Stimulated activated CD4-positive, alpha-beta T cell treated with anti-CD3 and anti-CD28 coated beads, TNF-alpha, amount 100 ng/mL, for 1 hour (primary cell): ENCODE measurements at places on chromosomes 5 and 9.

DNA sequence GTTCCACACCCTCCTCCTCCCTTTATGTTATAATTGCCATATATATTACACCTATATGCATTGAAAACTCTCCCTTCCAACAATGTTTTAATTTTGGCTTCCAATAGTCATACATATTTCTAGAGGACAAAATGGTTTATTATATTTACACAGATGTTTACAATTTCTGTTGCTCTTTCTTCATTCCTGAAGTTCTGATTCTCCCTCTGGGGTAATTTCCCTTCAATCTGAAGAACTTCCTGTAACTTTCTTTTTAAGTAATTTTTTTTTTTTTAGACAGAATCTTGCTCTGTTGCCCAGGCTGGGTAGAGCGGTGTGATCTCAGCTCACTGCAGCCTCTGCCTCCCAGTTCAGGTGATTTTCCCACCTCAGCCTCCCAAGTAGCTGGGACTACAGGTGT lies 173.0 kb upstream of the MAP1B start:
- no peak for DNase-seq

DNA sequence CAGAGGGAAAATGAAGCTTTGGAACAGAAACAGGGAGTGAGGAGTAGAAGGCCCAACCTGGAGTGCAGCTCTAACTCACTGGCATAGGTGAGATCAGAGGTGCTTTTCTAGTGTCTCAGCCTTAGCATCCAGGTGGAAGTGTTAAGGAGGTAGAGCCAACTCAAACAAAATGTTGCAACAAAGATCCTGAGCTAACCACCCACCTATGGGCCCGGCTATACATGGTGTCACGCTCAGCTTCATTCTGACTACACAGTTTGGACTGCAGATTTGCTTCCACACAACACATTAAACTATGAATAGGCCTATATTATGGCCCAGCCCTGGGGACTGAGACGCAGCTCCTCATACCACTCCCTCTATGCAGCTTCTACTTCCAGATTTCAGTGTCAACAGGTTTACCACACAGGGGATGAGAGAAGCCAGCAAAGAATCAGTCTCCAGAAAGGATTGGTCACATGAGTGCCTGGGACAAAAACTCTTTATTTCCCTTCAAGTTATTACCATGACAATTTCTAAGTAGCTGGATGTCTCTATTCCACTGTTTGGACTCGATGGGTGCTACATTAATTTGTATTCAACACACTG lies 9.0 kb downstream of the C5orf63 start:
- DNase-seq, result no peak

DNA sequence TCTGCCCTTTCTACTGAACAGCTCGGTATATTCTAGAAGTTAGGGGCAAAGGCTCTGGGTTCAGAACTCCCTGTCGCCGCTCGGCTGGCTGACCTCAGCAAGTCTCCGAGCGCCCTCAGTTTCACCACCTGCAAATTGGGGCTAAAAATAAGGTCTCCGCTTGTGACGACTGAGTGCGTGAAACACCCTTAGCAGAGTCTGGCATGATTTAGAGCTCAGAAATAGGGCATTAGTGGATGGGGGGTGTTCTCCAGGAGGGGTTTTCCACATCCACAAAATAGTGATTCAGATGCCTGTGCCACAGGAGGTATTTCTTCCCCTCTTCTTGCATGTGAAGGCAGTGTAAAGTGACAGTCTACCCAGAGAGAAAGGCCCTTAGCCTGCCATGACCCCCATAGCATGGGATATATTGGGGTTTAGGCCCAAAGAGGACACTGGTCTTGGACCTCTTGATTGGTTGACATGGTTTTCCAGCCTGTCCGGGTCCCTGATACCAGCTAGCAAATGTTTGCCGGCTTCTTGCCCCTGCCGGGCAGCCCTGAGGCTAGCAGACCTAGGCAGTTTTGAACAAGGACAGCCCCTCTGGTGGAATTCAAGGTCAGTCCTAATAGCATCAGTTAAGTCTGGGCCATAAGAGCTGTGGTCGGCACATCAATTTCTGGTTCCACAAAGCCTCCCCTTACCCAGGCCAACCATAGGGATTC lies 1.4 kb downstream of the ERGIC1 start:
- DNase-seq, result no peak

GRCh38 chr5:1881098-1881572 lies 1.6 kb downstream of the IRX4 start:
- no peak for DNase-seq

GRCh38 chr9:113219186-113219936 lies 1.7 kb downstream of the FKBP15 start:
- DNase-seq, result no peak

DNA sequence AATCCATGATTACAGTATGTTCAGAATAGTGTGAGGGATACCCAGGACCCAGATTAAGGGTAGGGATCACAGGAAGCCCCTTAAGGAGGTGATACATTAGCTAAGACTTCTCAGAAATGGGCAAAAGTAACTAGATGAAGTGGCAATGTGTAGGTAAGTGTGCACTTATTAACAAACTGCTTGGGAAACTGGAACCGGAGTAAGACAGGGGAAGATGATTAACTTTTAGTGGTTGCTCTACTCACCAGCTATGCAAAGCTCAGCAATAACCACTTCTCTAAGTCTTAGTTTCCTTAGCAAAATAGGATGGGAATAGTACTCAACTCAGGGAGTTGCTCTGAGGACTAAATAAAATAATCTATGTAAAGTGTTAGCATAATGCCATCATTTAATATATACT lies 182.2 kb downstream of the MCTP1 start:
- DNase-seq, result no peak

DNA sequence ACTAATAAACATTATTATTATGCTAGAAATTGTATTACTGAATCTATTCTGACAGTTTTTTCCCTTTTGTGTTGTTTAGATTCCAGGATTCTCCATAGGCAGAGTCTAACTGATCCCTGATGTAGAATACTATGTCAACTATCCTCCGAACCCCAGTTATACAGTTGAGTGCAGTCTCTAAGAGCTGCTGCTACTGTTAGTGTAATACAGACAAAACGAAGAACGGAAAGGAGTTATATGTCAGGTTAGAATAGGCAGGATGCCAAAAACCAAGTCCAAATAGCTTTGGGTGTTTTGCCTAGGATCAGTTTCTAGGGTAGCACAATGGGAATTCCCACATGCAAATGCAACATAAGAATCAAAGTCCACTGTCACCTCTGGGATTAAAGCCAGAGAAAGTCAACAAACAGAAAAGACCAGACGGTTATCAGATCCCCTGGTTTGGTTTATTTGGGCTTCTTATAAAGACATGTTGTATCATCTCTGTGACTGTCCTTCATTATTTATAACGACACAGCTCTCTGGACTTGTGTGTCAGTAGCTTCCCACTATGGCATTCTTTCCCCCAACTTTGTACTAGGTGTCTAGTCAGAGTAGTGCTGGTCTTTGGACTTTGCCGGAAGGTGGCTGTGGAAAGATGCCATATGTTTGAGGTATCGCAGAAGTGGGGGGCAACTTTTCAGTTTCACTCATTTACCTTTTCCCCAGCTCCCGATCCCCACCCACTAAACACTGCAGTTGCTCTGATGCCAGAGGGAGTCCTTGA lies 14.9 kb upstream of the TMEM38B start:
- DNase-seq, result no peak

DNA sequence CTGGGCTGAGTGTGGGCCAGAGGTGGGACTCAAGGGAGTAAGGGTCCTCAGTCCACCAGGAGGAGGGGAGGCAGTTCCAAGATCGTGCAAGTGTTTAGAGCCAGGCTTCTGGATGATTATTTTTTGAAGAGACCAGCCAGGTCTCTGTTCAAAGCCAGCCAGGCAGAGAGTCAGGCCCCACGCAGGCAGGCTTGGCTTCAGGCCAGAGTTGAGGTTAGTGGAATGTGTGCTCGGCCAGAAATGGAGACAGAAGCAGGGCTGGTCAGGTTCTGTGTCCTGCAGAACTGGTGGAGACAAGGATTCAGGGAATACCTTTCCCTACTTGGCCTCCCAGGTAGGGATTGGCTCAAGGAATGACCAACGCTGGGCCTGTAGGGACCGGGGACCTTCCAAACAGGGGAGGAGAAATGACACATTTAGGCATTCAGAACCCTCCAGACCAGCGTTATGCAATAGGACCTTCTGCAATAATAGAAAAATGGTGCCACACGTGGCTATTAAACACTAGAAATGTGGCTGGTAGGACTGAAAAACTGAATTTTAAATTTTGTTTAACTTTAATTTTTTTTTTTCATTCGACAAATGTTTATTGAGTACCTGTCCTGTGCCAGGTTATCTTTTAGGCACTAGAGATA lies 106.2 kb downstream of the CMYA5 start:
- DNase-seq, result no peak

DNA sequence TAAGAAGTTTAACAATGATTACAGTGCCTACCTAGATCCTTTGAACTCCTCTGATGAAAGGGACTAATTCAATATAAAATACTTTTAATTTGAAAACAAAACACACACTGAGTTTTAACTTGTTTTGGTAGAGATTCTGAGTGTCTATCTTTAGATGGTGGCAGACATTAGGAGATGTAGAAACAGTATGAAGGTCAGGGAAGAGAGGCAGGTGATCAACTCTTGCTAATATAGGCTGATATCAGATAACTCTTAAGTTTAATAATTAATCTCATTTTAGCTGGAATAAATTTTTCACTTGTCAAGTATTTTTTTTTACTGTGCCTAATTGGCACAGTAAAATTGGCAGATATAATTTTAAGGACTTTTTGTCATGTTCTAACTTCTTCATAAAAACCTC lies 30.8 kb downstream of the POC5 start:
- no peak for DNase-seq

DNA sequence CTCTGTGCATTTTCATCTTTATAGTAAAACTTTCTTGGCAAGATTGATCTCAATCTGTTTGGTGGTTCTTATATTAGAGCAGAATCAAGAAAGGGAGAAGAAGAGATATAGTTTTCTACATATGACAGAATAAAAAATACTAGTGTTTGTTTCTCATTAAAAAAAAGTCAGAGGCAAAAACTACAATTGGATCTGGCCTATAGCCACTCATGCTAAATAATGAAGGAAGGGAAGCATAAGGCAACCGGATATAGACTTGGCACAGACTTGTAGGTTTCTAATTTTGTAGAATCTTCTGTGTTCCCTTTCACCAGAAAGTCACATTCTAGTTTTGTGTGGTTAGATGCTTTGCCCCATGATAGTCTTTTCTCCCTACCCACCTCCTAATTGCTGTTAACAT lies 306.2 kb downstream of the PIK3R1 start:
- DNase-seq, result no peak

DNA sequence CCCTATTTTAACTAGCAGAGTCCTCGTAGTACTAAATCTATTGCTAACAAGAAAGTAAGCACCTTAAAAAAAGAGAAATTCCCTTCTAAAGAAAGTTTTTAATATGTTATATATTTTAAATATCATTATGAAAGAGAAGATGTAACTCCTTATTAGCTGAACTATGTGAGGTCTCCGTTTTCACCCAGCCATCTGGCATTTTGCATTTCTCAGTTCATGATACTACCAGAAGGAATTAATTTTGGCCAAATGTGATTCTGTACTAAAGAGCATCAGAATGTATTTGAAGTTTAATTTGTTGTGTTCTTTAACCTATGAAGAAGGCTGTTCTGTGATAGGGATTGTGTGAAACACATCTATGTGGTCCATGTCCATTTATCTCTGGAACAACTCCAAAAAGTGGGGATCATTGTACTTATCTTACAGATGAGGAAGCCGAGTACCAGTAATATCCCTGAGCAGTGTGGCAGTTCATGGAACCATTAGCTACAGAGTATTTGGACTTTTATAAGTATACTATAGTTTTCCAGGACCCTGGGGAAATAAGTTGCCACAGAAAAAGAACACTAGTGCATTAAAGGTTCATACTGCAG lies 29.8 kb downstream of the TNFAIP8 start:
- no peak for DNase-seq

DNA sequence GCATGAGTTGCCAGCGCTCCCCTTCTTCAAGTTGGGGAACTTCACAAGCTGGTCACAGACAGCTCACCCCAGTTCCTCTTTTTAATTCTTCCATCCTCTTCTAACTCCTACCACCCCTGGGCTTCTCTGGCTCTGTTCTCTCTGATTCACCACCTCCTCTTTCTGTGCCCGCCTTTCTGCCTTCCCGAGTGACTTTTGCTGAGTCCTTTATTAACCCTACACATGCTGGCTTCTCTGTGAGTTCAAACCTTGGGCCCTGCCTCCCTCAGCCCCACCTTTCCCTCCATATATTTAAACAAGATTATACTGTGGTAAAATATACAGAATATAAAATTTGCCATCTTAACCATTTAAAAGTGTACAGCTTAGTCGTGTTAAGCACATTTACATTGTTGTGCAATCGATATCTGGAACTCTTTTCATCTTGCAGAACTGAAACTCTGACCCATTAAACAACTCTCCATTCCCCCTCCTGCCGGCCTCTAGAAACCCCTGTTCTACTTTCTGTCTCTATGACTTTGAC lies 32.0 kb downstream of the SLC46A2 start:
- no peak for DNase-seq

- DNase-seq, result no peak
Observed at GRCh38 chr5:128782446-128782845, 182.8 kb upstream of the SLC27A6 start.

GRCh38 chr5:174750711-174751110 lies 26.3 kb downstream of the MSX2 start:
- no peak for DNase-seq

GRCh38 chr5:38167562-38167996 lies 90.8 kb upstream of the EGFLAM start:
- no peak for DNase-seq

DNA sequence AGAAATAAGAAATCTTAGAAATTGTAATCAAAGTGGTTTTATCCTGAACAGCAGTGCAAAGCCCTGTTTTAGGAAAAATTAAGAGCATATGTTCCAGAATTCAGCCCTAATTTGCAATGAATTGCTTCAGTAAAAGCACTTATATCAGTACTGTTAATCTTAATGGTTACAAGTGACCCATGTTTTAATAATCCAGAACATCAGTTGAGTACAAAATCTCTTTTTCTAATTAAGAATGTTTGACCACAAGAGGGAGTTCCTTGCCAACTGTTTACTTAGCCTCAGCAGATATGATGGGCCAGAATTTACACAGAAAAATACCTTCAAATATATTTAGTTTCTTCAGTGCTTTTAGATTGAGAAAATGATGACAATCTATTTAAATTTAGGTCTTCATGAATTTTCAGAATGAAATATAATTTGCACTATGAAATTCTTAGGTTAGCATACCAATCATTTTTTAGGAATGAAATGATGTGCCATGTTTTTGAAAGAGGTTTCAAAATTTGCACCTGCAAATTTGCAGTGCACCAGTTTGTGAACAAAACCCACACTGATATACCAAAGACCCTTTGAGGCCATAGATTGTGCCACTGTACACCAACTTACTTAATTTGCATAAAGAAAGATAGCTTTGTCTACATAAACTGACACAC lies 926.3 kb upstream of the ARRDC3 start:
- DNase-seq, result no peak
